ENCODE measurements at places on chromosomes 3 and 15. TPM values are rescaled to one million over a fixed set of nuclear protein-coding genes. Genes with fewer than 3 reads are reported as not detected.

Gene HYKK
- 1.2 TPM for total RNA-seq

Gene LRRC31
- total RNA-seq, result not detected

Gene RHCG
- not detected for total RNA-seq

Gene BFSP2
- not detected for total RNA-seq

Gene SPATA12
- not detected for total RNA-seq

Gene TBL1XR1
- 83.3 TPM for total RNA-seq

Gene CSPG5
- total RNA-seq, result not detected

Gene RASGRF1
- 5.2 TPM for total RNA-seq

Gene CCR3
- not detected for total RNA-seq

Gene LDHAL6B
- not detected for total RNA-seq

Gene GOLGA8N
- total RNA-seq, result 0.71 TPM

Gene SERPINI2
- not detected for total RNA-seq

Gene CTXN2
- not detected for total RNA-seq

Gene ZNF385D
- total RNA-seq, result 6.6 TPM

Gene REC114
- total RNA-seq, result not detected

Gene MYH15
- total RNA-seq, result not detected

Gene MRPL47
- total RNA-seq, result 38.6 TPM

Gene GAP43
- not detected for total RNA-seq

Gene CLRN1
- not detected for total RNA-seq

Gene IL12A
- total RNA-seq, result 1.7 TPM

Gene CHDH
- total RNA-seq, result not detected

Gene NR2E3
- 0.18 TPM for total RNA-seq

Gene MCF2L2
- 0.29 TPM for total RNA-seq

Gene CCDC54
- total RNA-seq, result not detected

Gene A4GNT
- not detected for total RNA-seq

Gene WDR93
- 1.2 TPM for total RNA-seq

Gene COX5A
- 151 TPM for total RNA-seq

Gene RPN1
- 588 TPM for total RNA-seq

Gene CPN2
- not detected for total RNA-seq

Gene HYAL2
- total RNA-seq, result 83.3 TPM

Gene ATP13A5
- not detected for total RNA-seq

Gene ECT2
- 55.9 TPM for total RNA-seq

Gene ZIC1
- total RNA-seq, result not detected

Gene ERICH6
- 0.35 TPM for total RNA-seq

Gene NANOGP8
- total RNA-seq, result not detected

Gene MESP1
- total RNA-seq, result not detected

Gene ZMYND10
- total RNA-seq, result 1.7 TPM

Gene STRIT1
- total RNA-seq, result not detected

Gene BOC
- 12.2 TPM for total RNA-seq

Gene SPSB4
- not detected for total RNA-seq

Gene DNAH12
- total RNA-seq, result not detected

Gene GOLGA8Q
- not detected for total RNA-seq

All from myometrial cell (primary cell).